ENCODE measurements at places on chromosomes 11 and 22. TPM values are rescaled to one million over a fixed set of nuclear protein-coding genes. Genes with fewer than 3 reads are reported as not detected.

GRCh38 chr11:123690485-123690884 lies 36.1 kb upstream of the SCN3B start:
- DNase-seq = peak; percentile 48

DNA sequence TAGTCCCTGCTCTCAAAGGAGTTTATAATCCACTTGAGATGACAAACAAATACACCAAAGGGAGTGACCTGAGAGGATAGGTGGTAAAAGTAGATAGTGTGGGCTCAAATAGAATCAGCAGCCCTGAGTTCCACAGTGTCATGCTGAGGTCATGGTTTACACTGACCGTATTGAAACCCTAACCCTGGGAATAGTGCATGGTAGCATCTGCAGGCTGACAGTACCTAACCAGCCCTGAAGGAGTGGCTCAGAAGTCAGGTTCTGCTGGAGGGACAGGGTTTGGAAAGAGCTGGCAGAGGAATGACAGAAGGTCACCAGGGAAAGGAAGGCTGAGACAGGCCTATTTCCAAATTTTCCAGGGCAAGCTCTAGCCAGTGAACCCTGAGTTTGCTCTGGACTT lies 9.2 kb upstream of the TMPRSS5 start:
- DNase-seq = no peak

- DNase-seq = peak; percentile 50
These were observed 55.2 kb downstream of the PANX1 start for GRCh38 chr11:94183886-94184264.

DNA sequence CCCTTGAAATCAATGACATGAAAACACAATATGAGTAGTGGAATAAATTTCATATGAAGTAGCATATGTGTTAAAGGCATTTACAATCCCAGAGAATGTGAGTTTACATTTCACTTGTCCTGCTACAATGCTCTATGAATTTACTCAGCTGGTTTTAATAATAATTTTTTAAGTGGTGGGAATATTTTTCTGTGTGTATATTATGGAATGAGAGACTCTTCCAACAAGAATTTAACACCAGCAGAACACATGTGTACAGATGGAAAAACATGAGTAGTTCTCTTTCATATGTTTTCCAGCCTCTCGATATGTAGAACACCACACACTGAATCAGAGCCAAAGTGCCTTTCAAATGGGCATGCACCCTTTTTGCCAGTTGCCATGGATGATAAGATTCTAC lies 170.4 kb downstream of the MAML2 start:
- DNase-seq = no peak

The PAX6 gene
- 0.07 TPM for total RNA-seq

The SYT13 gene
- not detected for total RNA-seq

The NNMT gene
- total RNA-seq = not detected

The OR4D5 gene
- total RNA-seq = not detected

DNA sequence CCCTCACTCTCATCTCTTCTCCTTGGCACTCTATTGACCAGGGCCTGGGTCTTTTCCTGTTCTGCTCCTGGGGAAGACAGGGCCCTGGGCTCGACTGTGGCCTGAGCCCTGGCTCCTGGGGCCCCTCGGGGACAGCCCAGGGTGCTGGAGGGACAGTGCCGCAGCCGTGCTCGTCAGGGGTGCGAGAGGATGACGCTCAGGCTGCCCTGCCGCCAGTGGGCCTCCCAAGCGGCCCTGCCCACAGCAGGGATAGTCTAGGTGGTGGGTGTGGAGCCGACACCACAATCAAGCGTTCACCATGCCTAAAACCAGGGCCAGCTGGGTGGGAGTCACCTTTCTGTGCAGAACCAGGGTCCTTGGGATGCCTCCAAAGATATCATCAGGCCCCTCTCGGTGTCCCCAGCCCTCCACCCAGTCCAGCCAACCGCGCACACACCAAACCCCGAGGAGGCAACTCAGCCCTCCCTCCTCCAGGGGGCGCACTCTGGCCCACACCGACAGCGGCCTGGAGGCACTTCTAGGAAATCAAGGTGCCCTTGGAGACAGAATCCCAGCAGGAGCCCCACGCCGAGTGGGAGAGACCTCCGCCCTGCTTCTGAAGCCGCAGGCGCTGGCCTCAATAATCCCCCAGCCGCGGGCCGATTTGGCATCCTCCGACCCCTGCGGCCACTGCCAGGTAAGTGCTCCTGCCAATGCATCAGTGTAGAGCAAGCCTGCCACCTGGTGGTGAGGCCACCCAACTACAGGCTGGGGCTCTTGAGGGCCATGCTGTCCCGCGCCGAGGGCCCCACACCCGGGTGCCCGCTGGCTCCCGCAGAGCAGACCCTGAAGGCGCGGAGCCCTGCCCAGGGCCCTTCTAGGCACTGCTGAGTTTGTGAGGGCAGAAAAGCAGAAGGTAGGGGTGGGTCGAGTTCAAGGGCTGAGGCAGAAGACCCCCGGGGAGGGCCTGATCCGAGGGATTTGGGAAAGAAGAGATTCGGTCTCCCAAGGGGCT lies 496.4 kb downstream of the BUD13 start:
- DNase-seq = peak; percentile 90

The DNAJB7 gene
- not detected for total RNA-seq

DNA sequence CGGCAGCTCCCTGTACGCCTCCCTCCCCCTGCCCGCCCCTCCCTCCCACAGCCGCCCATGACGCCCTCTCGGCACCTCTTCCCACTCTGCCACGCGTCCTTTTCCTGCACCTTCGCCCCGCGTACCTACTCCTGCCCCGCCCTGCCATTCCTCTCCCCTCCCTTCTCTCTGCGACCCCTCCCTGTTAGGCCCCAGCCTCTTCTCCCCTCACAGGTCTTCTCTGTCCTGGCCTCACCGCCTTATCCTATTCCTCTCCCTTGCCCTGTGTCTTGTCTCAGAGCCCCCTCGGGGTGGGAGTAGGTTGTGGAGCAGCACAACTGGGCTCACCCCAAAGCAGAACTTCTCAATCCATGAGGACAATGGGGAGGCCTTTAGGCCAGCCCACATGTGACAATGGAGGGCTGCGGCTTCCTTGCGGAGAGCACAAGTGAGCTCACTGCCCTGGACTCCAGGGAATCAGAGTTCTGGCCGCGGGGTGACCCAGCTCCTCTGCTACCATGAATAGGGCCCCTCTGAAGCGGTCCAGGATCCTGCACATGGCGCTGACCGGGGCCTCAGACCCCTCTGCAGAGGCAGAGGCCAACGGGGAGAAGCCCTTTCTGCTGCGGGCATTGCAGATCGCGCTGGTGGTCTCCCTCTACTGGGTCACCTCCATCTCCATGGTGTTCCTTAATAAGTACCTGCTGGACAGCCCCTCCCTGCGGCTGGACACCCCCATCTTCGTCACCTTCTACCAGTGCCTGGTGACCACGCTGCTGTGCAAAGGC lies 539 bp downstream of the SLC35C1 start:
- DNase-seq = no peak

DNA sequence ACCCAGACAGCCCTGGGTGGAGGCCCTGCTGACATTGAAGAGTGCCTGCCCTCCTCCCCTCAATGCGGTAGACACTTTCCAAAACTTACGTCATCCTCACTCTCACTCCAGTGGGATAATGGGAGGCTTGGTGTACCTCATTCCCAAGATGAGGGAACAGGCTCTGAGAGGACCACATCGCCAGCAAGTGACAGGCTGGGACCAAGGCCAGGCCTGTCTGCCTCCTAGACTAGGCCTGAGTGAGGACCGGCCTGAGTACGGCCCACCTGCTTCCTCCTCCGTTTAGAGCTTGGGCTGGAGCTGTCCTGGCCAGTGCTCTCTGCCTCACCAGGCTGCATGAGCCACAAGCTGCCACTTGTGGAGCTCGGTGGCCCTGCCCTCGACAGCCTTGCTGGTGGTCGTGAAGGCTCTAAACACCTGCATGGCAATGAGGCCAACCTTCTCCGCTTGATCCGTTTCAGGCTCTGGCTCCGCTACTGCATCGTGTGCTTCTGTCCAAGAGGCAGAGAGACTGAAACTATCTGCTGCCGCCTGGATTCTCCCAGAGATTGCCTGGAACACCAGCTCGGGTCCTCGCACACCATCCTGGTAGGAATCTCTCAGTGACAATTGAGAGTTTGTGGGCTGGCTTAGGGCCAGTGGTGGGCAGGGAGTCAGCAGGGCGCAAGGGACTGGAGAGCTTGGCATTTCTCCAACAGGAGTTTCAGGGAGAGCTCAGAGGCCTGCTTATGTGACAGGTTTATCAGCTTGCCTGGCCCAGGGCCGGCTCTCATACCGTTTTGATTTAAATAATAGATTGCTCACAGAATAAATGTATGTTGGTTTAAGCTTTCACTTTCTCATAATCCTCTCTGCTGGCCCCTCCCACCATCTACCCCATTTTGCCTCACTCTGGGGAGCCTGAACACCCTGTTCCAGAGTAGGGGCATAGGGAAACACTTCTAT lies 9.4 kb downstream of the LRRC75B start:
- DNase-seq = no peak

- DNase-seq = no peak
These were observed 25.8 kb upstream of the TEF start for GRCh38 chr22:41355895-41356294.

The FREY1 gene
- 1.0 TPM for total RNA-seq

DNA sequence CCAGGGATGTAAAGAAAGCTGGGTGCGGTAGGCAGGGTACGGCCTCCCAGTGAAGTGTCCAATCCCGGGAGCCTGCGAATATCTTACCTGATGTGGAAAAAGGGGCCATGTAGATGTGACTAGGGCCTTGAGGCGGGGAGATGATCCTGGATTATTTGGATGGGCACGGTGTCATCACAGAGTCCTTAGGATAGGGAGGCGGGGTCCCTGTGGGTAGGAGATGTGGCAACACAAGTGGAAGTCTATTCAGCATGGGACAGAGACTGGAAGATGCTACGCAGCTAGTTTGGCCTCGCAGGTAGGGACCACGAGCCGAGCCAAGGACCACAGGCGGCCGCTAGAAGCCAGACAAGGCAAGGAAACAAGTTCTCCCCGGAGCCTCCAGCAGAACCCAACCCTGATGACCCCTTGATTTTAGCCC lies 46.4 kb upstream of the SHANK2 start:
- no peak for DNase-seq

DNA sequence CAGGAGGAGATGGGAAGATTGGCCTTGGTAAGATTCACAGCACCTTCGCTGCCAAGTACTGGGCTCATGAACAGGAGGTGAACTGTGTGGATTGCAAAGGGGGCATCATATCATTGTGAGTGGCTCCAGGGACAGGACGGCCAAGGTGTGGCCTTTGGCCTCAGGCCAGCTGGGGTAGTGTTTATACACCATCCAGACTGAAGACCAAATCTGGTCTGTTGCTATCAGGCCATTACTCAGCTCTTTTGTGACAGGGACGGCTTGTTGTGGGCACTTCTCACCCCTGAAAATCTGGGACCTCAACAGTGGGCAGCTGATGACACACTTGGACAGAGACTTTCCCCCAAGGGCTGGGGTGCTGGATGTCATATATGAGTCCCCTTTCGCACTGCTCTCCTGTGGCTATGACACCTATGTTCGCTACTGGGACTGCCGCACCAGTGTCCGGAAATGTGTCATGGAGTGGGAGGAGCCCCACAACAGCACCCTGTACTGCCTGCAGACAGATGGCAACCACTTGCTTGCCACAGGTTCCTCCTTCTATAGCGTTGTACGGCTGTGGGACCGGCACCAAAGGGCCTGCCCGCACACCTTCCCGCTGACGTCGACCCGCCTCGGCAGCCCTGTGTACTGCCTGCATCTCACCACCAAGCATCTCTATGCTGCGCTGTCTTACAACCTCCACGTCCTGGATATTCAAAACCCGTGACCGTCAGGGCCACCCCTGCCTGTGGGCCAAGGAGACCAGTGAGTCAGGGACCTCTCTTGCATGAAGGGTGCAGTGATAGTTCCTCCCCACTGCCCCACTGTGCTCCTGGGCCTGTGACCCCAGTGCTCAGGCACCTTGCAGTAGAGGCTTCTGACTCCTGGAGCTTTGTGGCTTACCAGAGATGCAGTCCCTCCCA lies 83.6 kb downstream of the BCR start:
- DNase-seq = peak; percentile 58

DNA sequence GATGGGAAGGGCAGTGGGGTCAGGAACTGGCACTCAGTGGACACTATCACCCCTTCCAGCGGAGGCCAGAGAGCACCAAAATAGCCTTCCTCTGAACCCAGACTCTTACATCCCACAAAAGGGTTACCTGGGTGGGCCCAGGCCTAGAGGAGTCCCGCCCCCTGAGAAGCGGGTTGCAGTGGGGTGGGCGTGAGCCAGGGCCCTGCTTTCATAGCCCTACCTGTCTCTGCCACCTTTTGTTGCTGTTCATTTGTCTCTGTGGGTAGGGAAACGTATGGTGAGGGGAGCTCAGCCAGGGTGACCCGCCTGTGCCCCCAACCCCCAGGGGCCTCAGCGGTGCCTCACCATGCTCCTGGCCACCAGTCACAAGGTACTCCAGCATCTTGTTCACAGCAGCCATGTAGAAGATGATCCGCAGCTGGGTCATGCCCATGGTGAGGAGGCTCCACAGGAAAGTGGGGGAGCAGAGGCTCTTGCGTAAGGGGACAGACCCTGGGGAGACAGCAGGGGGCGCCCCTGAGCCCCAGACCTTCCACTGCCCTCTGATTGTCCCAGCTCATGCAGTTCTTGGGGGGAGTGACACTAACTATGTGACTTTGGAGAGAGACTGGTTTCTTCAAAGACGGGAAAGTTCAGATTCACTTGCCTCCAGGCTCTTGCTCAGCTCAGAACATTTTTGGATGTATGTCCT lies 24.0 kb downstream of the SLC43A1 start:
- peak; percentile 82 for DNase-seq

- DNase-seq = no peak
These were observed 35.2 kb downstream of the OR2AG2 start for GRCh38 chr11:6736495-6737121.

The DUSP8 gene
- 1.3 TPM for total RNA-seq

The CHST1 gene
- total RNA-seq = 0.12 TPM

DNA sequence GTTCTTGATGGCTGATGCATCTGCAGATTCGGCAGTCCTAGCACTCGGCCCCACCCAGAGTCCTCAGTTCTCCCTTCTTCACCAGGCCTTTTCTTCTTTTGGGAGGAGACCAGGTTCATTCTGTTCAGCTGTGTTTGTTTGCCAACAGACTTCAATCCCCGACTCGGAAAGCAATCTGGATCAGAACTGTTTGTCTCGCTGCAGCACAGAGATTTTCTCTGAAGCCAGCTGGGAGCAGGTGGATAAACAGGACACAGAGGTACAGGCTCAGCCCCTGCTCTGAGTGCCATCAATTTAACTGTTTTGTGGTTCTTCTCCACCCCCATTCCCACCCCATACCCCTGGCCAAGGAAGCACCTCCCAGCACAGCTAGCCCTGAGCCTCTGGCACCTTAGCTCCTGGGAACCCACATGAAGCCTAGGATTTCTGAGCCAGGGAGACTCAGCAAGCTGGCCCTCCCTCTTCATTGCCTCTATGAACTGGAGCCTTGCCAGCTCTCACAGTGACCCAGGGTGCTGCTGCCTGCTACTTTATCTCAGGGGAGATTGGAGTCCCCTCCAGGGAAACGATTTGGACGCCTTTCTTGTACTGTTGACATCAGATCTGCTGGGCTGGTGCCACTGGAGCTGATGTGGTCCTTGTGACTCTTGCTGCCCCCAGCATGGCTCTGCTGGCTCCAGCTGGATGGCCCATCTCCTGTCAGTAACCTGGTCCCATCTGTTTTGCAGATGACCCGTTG lies 58.2 kb upstream of the HORMAD2 start:
- no peak for DNase-seq

GRCh38 chr11:61978703-61979661 lies 11.5 kb upstream of the FTH1 start:
- no peak for DNase-seq

The HBG2 gene
- total RNA-seq = not detected

Measured in activated CD4-positive, alpha-beta T cell treated with anti-CD3 and anti-CD28 coated beads for 36 hours (primary cell).